ENCODE measurements at places on chromosomes 5 and 9.

DNA sequence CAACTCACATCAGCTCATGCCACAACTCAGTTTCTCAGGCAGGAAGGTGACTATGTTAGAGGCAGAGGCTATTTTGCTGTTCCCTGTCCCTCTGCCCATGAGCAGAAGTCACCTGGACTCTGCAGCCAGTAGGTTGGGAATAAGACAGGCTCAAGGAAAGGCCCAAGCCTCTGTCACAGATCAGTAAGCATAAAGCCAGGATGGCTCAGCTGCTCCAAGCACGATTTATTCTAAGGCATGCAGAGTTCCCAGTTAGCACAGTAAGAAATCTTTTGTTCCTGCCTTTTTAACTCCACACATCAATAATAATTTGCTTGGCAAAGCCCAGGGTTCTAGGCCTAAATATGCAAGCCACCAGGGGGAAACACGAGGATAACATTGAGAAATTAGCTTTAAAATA is 249.0 kb upstream of the ADRA1B start:
- no peak for DNase-seq

DNA sequence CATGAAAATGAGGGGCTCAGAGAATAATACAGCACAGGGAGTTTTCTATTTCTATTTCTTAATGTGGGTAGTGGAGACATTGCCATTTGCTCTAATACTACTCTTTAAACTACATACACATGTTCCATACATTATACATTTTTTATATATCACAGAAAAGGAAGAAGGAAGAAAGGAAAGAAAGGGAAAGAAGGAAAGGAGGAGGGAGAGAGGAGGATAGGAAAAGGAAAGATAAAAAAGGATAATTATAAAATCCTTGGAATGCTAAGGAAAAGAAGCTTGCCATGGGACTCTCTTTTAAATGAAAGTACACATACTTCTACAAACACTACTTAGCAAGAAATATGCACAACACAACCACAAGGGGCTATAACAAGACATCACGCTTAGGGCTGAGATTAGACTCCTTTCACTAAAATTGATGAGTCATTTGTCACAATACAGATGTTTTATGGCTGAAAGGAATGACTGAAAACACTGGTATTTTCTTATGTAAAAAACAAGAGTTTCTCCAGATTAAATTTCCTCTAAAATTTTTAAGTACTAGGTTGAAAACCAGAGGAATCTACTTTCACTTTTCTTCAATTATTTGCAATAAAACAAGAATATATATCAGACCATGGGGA is 219.8 kb downstream of the ARL15 start:
- no peak for DNase-seq

GRCh38 chr5:139882961-139883539 is 87.4 kb downstream of the PSD2 start:
- DNase-seq, result no peak

DNA sequence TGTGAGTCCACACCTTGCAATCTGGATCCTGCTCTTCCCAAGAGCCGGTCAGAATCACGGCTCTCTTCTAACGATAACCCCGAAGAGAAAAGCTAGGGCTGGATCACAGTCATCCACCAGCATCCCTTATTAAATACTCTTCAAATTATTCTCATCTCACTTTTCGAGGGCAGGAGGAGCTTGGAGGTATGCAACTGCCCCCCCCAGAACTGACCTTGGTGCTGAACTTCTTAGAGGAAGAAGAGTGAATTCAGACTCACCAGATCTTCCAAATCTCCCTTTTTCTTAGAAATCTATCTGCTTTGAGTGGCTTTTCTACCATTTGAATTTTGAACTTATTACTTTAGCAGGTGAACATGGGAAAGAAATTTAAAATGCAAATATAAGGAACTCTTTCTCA is 75.7 kb downstream of the MED10 start:
- no peak for DNase-seq

GRCh38 chr9:109904666-109905065 is 124.7 kb downstream of the PALM2AKAP2 start:
- no peak for DNase-seq

- DNase-seq, result no peak
These were observed 275.9 kb downstream of the ACTL7B start for GRCh38 chr9:108579757-108580439.

GRCh38 chr5:15558240-15558639 is 58.3 kb downstream of the FBXL7 start:
- no peak for DNase-seq

DNA sequence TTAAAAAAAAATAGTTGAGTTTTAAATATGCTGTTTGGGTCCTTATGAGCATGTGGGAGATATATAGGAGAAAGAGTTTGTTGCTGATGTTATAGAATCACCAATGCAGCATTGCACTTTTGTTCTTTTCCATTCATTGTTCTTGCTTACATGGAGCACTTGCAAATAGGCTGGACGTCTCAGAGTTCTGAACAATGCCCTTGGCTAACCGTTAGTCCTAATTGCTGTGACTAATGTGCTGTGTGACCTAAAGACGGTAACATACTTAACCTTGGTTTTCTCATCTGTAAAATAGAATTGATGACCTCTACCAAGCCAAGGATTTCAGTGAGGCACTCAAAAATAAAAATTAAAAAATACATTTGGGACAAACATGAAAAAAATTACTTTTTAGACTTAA is 29.8 kb downstream of the PIK3R1 start:
- DNase-seq, result no peak

DNA sequence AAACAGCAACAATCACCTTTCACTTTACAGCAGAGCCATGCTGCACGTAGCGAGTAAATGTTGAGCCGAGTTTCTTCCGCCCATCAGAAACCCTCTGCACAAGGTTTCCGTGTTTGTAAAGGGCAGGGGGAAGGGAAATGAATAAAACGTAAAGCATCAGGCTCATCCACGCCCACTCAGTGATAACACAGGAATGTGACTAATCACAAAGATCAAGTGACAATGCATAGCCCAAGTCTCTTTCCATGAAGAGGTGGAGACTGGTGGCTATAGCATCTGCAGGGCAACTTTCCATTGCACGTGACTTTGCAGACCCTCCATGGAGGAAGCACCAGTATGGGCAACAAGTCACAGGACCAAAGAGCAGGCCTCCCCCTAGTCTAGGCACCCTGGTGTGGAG is 56.6 kb downstream of the CAMSAP1 start:
- DNase-seq, result no peak

DNA sequence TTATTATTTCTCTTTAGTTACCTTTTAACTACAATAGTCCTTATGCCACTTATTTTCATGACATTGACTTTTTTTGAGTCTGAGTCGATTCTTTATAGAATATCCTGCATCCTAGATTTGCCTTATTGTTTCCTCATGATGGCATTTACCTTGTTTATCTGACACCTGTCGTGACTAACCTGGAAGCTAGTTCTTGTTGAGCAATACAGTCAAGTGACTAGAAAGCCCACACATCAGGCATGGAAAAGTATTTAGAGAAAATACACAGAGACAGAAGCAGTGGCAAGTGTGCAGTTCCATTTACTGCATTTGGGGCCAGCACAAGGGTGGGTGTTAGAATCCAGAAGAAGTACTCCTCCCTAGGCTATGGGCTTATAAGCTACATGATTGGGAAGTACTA is 97.8 kb downstream of the ERMP1 start:
- DNase-seq, result no peak

DNA sequence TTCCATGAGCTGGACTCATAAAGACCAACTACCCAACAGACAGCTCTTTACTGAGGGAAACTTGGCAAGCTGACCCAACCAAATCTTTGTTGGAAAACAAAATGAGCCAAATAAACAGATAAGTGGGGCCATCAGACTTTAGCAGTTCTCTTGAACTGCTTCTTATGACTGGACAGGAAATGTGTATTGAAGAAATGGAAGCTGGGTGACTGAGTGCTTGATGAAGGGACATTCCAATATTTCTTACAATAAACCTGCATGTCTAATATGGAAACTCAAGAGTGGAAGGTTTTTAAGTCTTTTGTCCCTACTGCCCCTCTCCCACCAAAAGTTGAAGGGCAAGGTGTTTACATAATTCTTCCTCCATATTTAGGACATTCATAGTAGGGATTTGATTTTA is 218.8 kb upstream of the NR4A3 start:
- no peak for DNase-seq

GRCh38 chr5:4226565-4226964 is 630.9 kb downstream of the IRX1 start:
- DNase-seq, result no peak

DNA sequence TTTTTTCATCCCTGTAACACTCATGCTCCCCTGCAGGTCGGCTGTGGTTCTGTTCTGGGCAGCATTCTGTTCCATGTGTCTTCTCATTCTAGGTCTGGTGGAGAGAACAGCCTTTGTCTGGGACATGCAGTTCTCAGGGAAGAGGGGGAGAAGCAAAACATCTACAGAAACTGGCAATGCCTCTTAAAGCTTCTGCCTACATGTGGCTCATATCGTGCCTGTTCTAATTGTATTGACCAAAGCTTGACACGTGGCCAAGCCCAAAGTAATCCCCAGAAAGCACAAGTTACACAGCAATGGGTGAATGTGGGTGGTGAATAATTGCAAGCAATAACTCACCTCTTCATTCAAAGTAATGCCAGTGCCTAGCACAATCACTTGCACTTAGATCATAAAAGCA is 218.2 kb upstream of the IL12B start:
- no peak for DNase-seq

DNA sequence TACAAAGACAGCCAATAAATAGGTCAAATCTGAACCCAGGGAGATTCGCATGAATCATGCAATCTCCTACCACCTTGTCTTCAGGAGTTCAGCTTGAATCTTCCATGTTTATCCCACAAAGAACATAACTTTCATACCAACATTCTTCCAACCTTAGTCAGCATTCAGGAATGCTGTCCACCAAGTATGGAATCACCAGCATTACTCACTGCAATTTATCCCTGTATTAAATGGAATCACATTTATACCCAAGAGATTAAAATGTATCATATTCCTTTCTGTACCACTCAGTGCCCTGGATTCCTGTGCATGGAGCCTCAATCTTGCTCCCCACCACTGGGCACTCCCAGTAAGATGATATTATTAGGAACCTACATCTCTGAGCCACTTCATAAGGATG is 162.6 kb downstream of the GLIS3 start:
- no peak for DNase-seq
